ENCODE measurements at places on chromosomes 7 and 10.

GRCh38 chr10:22927166-22927565, 687 bp upstream of the ARMC3 start:
- no peak for DNase-seq

GRCh38 chr7:16428672-16429071, 7.3 kb upstream of the CRPPA start:
- DNase-seq = no peak

GRCh38 chr7:484356-485101, 35.1 kb downstream of the PDGFA start:
- DNase-seq = no peak

DNA sequence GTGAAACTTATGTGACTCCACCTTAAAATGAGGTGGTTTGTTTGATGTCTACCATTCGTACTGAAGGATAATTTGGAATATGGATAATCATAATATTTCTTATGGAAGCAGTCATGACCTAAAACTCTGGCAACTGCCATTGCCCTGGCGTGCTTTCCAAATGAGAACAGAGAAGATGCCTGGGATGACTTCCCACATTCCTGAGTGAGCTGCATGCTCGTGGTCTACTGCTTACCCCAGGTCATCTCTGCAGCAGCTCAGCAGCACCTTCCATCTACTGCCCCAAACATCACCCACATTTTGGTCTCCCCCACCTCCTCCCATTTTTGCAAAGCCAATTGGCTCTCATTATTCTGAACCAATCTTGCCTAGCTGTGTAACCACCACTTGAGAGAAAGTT, 40.1 kb downstream of the LYZL1 start:
- no peak for DNase-seq

GRCh38 chr7:5472432-5473315, 49.0 kb upstream of the TNRC18 start:
- no peak for DNase-seq

DNA sequence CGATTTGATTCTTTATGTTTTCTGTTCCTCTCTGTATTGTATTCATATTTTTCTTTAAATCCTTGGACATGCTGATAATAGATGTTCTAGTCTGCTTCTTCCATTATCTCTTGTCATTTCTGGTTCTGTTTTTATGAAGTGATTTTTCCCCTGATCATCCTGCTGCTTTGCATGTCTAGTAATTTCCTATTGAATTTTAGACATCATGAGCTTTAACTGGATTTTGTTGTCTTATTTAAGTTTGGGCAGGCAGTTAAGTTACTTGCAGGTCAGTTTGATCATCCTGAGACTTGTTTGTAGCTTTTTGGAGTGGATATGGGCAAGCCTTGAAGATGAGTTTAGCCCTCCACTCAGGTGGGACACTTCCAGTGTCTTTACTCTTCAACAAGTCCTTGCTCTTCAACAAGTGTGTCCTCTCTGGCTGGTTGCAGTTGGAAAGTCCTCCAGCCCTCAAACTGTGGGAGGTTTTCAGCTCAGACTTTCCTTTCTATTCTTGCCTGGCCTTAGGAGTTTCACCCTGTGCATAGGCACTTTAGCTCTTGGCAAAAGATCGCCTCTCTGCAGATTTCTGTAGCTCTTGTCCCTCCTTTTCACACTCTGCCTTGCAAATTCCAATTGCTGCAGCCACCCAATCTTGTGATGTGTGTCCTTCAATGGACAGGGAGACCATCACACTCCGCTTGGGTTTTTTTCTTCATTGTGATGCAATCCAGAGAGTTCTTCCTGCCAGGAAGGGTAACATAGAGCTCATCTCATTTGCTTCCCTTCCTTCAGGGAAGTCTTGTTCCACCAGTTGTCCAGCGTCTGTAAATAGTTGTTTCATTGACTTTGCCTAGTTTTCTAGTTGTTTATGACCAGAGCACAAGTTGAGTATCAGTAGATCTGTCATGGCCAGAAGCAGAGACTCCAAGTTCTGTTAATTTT, 197.2 kb upstream of the SH2B2 start:
- no peak for DNase-seq

- no peak for DNase-seq
Measured at GRCh38 chr7:126805351-126805750, 447.4 kb downstream of the GRM8 start.

DNA sequence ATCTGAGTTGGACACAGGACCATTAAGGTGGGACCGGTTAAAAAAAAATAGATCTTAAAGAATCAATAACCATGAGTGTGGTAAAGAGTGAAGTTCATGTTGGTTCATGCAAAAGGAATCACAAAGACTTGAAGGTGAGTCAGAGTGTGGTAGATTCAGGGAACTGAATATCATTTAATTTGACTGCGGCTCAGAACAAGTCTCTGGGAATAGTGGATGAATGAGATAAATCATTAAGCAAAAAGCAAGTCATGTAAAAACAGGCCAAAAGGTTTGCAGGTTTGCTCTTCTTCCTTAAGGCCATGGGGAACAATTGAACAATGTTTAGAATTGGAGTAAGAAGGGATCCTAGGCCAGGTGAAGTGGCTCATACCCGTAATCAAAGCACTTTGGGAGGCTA, 385.8 kb downstream of the ETV1 start:
- DNase-seq = no peak

- no peak for DNase-seq
Measured at GRCh38 chr7:138755331-138755747, 42.5 kb upstream of the TMEM213 start.

DNA sequence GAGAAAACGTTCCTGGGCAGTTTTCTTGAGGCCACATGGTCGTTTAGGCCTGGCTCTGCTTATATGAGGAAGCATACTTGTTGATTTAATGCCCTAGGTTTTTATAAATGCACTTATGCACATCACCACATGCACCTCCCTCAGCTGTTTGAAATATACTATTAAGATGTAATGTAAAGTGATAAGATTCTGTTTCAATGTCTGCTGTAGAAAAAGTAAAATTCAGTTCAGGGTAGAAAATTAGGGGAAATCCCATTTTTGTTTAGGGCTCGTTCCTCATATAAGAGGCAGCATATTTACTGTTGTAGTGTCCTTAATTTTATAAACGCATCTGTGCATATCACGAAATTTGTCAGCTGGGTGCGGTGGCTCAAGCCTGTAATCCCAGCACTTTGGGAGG, 7.8 kb upstream of the CAMK1D start:
- DNase-seq = no peak

All from smooth muscle cell of the brain vasculature (primary cell).